CD4-positive, alpha-beta T cell treated with Interleukin-6 at 100 ng/mL for 8 hours (primary cell): ENCODE measurements at places on chromosomes 1 and 21.

- no peak for DNase-seq
Measured at GRCh38 chr1:82366689-82367088, 566.0 kb downstream of the ADGRL2 start.

GRCh38 chr21:36171336-36171735 is 14.7 kb downstream of the DOP1B start:
- DNase-seq = no peak

DNA sequence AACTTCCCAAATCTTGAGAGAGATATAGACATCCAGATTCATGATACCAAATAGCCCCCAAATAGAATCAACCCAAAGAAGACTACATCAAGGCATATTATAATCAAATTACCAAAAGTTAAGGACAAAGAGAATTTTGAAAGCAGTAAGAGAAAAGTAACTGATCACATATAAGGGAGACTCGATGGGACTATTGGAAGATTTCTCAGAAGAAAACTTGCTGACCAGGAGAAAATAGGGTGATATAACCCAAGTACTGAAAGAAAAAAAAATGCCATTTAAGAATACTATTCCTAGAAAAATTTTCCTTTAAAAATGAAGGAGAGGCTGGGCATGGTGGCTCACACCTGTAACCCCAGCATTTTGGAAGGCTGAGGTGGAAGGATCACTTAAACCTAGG is 30.5 kb upstream of the WNT2B start:
- DNase-seq = no peak

DNA sequence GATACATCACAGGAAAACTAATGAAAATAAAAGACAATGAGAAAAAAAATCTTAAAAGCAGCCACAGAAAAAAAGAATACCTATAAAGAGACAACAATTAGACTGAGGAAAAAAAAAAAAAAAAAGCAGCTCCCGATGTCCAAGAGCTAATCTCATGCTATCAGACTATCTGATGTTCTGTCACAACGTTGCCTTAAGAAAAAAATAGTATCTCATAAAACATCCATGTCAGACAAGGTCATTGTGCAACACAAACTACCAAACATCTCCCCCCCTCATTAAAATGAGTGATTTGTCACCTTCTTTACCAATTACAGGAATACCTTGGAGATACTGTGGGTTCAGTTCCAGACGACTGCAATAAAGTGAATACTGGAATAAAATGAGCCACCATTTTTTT is 68.9 kb downstream of the ZNF644 start:
- no peak for DNase-seq

- DNase-seq = no peak
Measured at GRCh38 chr21:32499249-32500055, 85.9 kb downstream of the TCP10L start.

GRCh38 chr1:6092211-6092610 is 46.5 kb downstream of the KCNAB2 start:
- no peak for DNase-seq

DNA sequence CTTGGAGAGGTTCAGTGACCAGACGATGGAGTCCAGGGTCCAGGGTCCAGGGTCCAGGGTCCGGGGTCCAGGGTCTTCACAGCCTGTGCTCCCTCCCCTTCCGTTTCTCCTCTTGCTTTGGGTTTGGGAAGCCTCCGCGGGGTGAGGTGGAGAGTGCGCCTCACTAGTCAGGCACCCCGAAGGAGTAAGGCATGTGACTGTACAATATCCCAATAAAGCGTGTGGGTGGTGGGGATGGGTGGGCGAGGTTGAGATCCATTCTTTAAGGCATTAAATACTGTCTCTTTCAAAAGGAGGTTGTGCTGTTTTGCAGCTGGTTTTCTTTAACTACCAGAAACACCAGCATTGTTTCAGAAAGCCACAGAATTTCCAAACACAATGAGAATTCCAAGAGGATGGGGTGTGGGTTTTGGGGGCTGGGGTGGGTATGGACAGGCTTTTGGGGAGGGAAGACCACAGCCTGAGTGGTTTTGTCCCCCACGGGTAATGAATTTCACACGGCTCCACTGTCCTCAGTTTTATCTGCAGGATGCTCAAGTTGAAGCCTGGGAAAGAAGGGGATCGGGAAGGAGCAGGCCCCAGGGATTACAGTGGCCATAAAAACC is 65.7 kb downstream of the KIF26B start:
- no peak for DNase-seq

DNA sequence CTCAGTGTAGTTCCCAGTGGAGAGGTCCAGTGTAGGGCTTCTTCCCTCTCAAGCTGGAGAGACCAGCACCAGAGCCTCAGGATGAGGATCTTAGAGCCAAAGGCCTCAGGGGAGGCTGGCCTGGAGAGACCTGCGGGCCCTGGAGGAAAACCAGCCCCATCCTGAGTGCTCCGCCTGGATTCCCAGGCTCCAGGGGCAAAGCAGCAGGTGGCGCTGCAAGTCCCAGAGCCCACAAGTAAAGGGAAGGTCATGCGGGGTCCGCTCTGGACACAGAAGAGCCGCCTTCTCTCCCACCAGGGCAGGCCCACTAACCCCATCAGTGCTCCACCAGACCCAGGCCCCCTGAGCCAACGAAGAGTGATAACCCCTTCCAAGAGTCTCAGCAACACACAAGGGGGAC is 22.7 kb downstream of the PGBD5 start:
- no peak for DNase-seq

DNA sequence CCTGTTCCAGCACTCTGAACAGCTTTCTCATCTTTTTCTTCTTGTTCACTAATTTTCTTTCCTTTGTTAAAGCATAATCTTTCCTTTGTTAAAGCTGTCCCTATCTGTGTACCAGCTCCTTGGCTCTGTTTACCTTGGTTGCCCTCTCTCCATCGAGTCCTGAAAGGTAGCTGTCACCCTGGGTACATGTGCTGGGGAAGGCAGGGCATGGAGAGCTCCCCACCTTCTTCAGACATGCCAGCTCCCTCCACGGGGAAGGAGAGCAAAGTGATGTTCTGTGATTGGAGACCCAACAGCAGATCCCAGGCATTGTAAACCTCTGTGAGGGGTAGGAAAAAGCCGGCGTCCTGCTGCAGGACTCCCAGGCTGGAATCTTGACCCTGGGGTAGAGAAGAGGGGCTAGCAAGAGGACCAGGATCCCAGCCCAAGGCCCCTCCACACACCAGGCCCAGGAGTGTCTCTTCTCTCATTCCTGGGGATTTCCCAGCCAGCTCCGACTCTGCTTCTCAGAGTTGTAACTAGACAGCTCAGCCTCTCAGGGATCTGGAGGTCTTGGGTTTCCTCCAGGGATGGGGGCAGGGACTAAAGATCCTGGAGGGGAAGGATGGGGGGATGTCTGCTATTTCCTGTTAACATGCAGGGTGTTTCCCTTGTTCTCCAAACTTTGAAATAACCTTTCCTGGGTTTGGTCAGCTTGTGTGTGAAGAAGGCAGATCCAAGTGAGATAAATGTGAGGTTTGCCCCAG is 34.4 kb downstream of the TMCC2 start:
- no peak for DNase-seq

GRCh38 chr1:93845538-93846205 is 33.3 kb downstream of the DNTTIP2 start:
- peak; percentile 45 for DNase-seq

- no peak for DNase-seq
Measured at GRCh38 chr21:36163750-36164741, 7.4 kb downstream of the DOP1B start.

GRCh38 chr1:31575369-31576140 is 760 bp upstream of the TINAGL1 start:
- DNase-seq = no peak

DNA sequence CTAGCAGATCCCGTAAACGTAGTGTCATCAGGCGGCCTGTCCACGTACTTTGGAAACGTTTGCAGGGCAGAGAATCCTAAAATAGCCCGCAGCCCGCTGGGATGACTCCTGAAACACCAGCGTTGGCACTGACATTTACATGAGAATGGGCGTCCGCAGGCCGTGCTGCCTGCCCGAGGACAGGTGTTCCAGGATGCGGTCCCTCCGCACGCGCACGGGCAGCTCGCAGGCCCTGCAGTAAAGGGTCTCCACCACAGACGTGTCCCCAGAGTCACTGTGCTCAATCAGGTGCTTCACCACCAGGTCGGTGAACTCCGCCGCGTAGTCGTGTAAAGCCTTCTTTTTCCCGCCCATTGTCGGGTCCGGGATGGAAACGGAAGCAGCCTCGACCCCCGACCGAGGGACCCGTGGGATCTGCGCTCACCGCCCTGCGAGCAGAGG is 5.8 kb upstream of the CCDC27 start:
- DNase-seq = no peak

DNA sequence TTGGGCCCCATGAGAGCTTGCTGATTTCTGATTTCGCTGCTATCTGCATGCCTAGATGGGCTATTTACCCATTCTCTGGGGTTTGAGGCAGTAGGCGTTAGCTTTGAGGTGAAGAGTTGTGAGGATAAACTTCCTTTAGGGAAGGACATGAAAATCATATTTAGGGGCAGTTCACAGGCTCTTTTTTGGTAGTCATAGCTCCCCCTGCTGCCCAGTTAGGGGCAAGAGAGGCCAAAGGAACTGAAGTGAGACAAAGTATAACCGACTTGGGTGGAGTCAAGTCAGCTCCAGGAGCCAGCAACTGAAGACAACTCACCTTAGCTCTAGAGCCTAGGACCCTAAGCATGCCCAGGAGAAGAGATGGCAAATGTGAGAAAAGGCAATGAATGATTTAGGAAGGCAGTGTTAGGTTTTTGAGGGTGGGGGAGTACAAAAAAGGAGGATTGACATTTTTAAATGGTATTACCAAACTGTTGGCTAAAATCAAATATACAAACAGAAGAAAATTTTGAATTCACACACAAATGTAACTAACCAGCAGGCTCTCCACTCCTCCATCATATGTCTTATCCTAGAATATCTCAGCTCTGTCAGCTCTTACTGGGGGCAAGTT is 625.2 kb downstream of the LMO4 start:
- peak; percentile 49 for DNase-seq

- peak; percentile 35 for DNase-seq
Measured at GRCh38 chr21:45590726-45591618, 48.7 kb upstream of the SLC19A1 start.

- DNase-seq = no peak
Measured at GRCh38 chr1:91729621-91730358, 156.2 kb downstream of the TGFBR3 start.

- no peak for DNase-seq
Measured at GRCh38 chr1:205565799-205566198, 61.3 kb downstream of the CDK18 start.

DNA sequence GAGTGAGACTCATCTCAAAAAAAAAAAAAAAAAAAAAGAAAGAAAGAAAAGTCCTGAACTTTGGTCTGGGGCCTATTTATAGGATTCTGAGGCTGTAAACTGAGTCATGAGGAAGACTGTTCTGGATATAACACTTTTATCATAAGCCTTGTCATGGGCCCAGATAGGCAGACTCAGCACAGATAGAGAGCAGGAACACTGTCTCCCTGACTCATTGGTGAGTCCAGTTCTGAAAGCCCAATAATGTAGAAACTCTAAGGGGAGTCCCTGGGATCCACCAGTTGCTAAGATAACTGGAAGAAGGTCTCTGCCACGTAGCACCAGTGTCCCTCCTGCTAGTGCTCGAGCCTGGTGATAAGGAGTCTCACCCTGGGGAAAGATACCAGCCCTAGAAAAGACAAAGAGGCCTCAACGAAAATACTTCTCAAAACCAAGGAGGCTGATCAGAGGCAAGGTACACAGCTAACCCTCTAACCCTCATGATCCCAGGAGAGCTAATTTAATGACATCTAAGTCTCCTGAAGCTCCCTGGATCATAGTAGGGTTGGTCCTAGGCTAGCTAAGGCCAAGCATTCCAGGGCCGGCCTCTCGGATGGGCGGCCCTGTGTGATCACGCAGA is 43.5 kb downstream of the LPAR3 start:
- no peak for DNase-seq

- no peak for DNase-seq
Measured at GRCh38 chr1:211870156-211870555, 39.6 kb upstream of the LPGAT1 start.

DNA sequence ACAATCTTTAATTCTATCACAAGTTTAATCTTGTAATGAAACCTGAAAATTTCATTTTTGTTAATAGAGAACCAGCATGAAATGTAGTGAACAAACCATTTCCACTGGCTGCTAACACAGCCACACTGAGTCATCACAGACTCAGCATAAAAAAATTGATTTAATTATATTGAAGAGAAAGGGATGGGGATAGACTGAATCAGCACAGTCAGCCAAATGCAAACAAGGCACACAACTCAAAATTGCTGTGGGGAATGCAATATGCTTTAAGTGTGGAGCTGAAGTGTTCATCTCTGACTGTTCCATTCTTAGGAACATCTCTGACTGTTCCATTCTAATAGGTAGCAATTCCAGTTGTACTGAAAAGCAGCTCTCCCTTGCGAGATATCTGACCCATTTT is 299.8 kb downstream of the MRPL39 start:
- no peak for DNase-seq

- DNase-seq = no peak
Measured at GRCh38 chr1:115649964-115650363, 8.2 kb downstream of the VANGL1 start.

- no peak for DNase-seq
Measured at GRCh38 chr1:153790966-153791647, 15.9 kb downstream of the SLC27A3 start.

- DNase-seq = no peak
Measured at GRCh38 chr1:208211921-208212843, 32.0 kb downstream of the PLXNA2 start.

DNA sequence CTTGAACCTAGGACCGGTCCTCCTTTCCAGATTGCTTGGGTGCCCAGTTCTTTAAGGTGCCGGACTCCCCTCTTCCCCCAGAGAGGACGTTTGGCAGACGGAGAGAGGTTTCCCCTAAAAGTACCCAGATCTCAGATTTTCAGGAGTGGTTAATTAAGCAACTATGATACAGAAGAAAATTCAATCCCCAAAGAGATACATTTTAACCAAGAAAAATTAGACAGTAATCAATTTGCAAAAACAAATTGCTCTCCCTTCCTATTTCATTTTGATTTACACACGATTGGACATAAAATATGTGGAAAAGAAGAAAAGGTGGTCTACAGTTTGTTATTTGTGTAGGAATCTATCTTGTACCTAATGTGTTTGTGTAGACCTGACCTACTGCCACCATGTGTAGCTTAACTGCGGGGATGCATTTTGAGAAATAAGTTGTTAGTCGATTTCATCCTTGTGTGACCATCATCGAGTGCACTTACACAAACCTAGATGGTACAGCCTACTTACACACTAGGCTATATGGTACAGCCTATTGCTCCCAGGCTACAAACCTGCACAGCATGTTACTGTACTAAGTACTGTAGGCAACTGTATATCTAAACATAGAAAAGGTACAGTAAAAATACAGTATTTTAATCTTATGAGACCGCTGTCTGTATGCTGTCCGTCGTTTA is 755 bp downstream of the RPAP2 start:
- no peak for DNase-seq
